Epithelial cell of proximal tubule (primary cell): ENCODE measurements at places on chromosomes 7 and 10.

GRCh38 chr10:46050941-46051623 is 5.0 kb upstream of the MSMB start:
- DNase-seq = no peak

DNA sequence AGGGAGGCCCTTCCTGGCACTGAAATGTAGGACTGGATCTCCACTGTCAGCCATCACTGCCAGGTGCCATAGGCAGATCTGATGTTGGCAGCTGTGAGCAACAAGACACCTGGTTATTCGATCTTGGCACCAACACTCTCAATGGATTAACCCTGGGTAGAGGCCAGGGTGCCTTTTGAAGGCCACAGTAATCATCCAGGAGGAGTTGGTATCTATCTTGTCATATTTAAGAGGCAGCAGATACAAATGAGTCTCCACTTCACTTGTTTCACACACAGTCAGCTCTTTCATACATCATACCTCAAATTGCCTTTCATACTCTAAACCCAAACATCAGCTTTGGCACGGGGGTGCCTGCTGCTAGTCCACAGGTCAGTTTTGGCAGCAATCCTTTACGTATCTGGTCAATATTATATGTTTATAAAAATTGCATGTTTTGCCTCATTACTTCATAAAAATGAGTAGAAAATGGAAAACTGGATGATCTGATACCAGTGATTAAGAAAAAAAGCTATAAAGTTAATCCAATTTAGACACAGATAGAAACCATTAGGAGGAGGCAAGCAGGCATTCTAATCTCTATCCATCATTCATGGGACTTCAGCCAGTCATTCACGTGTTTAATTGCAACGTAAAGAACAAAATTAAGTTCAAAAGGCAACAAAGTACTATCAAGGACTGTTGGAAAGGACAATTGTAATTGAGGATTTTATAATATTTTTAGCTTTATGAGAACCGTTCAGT is 12.7 kb upstream of the CACUL1 start:
- DNase-seq = no peak

GRCh38 chr10:98267069-98267893 is 713 bp downstream of the LOXL4 start:
- no peak for DNase-seq

DNA sequence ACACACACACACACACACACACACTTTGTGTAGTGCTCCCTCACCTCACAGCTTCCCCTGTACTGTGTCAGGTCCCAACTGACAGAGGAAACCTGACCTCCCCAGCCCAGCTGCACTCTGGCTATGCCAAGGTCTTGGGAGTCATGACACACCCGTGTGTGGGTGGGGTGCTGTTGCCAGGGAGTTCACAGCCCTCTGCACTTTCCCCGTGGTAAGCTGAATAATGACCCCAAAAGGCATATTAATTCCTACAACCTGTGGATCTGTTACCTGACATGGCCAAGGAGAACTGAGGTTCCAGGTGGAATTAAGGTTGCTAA is 8.9 kb upstream of the NANOS1 start:
- no peak for DNase-seq

DNA sequence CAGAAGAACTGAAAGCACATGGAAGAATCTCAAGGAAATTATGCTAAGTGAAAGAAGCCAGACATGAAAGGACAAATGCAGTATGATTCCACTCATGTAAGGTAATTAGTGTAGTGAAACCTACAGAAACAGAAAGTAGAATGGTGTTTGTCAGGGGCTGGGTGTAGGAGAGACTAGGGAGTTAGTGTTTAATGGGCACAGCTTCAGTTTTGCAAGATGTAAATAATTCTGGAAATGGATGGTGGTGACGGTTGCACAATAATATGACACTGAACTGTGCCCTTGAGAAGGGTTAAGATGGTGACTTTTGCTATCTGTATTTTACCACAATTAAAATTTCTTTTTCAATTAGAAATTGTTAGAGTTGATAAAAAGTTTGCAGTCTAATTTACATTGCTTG is 157.3 kb upstream of the ADCY1 start:
- no peak for DNase-seq

- DNase-seq = no peak
Observed at GRCh38 chr10:71765906-71766716, 7.2 kb downstream of the VSIR start.

DNA sequence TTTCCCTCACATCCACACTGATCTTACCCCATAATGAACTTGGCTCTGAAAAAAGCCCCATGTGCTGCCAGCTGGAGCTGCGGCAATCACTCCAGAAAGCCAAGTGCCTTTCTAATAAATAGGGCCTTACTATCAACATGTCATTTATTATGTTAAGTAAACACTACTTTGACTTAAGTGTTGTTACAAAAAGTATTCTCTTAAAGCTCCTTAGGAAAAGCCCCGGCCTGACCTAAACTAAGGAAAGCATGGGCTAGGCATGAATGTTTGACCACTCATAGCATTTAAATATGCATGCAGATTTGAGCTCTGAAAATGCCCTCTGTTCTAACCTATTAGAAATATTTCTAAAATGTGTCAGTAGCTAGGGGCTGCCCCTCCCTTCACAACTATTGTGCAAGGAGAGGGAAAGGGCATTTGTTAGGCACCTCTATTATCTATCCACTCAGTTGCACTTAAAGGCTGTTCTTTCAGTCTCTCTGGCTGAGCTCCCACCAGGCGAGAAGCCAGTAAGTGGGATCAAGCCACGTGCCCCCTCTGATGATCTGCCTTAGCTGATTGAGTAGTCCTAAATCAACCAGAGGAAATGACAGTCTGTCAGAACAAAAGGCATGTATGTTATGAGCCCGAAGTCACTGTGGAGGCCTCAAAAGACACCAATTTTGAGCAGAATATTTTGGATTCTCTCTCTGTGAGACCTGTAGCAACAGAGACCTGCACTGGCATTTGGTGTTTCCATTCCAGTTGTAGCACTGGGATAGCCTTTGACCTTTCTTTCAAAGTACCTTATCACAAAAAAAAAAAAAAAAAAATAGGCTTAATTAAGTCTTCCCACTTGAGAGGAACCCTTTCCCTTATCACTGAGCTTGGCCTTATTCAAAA is 77.1 kb downstream of the ITGB8 start:
- peak; percentile 59 for DNase-seq

GRCh38 chr7:44754802-44755697 is 6.4 kb downstream of the ZMIZ2 start:
- no peak for DNase-seq

DNA sequence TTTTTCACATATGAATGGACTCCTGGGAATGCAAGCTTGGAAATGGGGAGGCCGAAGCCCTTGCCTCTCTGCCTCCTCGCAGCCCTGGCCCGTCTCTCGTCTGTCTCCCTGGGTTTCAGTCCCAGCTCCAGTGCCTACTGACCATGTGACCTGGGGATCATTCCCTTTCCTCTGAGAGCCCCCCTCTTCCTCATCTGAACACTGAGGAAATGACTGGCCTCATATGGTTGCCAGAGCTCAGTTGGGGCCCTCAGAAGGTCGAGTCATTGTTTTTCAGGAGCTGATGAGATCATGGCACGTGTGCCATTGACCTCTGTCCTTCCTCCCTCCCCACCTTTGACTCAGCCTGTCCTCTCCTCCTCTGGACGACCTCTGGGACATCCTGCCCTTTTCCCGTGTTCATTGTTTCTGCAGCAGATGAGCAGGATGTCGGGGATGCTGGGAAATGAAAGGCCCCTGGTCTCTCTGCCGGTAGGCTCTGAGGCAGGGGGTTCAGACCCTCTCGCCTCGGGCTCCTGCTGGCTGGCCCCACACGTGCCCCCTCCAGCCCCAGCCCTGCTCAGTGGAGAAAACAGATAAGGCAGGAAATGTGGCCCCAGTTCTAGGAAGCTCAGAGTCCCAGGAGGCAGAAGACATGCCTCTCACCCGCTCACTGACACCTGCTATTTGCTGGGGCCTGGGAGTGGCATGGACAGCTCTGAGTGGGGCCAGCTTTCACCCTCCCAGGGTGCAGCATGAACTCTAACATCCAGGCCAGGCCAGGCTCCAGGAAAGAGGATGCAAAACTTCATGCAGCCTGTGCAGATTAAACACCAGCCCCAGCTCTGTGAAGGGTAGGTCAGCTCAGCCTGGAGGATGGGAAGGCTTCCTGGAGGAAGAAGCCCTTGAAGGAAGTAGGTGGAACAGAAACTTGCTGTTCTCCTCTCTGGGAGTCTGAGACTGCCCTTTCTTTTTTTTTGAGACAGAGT is 8.3 kb upstream of the PPP1R35 start:
- DNase-seq = no peak

- no peak for DNase-seq
Observed at GRCh38 chr10:64952042-64952441, 1430.8 kb downstream of the REEP3 start.

GRCh38 chr7:81533426-81533825 is 236.4 kb downstream of the HGF start:
- no peak for DNase-seq

DNA sequence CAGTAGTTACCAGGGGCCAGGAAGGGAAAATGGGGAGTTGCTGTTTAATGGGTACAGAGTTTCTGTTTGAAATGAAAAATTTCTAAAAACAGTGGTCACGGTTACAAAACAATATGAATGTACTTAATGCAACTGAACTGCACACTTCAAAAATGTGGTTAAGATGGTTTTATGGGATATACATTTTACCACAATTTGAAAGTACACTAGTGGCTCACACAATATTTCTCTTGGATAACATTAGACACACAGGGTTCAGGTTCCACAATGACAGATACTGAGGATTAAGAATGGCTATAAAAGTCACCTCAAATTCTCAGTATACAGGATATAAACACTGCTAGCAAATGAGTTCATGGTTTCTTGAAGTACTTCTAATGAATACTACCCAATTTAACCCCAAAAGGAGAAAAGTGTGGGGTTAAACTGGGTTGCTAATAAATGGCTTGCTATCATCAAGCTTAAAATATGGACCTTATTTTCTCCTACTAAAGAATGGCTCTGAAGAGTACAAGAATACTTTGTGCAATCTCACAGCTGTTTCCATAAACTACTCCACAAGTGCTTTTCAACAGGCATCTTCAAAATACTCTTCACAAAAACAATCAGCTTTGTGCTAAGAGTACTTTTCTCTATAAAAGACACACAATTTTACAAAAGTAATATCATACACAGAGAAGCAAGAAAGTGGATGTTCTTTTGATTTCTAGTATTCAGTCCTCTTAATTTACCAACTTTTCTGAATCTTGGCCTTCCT is 92.9 kb downstream of the SRPK2 start:
- DNase-seq = no peak

DNA sequence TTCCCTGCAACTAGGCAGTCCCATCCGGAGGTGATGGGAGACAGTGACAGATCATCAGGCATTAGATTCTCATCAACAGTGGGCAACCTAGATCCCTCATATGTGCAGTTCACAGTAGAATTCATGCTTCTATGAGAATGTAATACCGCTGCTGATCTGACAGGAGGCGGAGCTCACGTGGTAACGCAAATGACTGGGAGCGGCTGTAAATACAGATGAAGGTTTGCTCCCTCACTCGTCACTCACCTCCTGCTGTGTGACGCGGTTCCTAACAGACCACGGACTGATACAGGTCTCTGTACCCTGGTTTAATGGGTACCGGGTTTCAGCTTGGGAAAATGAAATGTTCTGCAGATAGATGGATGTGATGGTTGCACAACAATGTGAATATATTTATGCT is 47.8 kb upstream of the PIK3AP1 start:
- DNase-seq = no peak

DNA sequence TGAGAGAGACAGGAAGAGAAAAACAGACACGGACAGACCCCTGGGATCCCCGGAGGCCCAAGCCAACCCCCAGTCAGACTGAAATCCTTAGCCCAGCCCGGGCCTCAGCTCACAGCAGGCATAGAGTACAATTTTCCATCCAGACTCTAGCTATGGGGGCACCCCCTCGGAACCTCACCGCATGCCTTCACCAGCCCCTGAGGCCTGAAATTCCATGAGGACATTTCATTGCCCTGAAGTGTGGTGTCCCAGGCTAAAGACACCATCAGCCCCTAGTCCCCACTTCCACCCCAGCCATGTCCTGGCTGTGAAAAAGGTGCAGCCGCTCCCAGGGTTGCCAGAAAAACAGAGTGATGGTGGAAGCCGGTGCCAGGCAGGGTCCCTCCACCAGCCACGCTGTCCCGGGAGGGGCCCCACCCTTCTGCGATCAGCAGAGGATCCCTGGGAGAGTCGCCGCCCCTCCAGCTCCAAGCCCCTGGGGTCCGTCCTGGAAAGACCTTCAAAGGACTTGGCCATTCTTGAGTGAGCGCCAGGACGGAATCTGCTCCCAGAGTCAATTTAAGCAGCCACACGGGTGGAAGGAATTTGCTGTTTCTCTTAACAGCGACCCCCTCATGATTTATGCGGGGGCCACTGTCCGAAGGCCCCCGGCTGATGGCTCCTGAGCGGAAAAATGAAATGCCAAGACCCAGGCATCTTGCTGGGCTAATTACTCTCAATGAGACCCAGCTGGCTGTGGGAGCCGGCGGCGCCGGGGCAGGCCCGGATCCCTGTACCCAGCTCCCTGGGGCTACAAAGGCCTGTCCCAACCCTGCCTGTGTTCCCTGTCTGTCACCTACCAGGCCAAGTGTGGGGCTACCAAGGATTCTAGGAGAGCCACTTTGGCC is 23.2 kb downstream of the MYL10 start:
- DNase-seq = no peak

GRCh38 chr7:1127001-1127400 is 33.0 kb downstream of the ZFAND2A start:
- DNase-seq = no peak

GRCh38 chr7:29865526-29865925 is 59.2 kb downstream of the WIPF3 start:
- DNase-seq = peak; percentile 26
